ENCODE measurements at places on chromosomes 16 and 17.
A peak's percentile ranks its signal among the peaks of the same experiment; 100 is the strongest.

- no peak for DNase-seq
These were observed 233.1 kb downstream of the CBLN1 start for GRCh38 chr16:49048557-49048956.

DNA sequence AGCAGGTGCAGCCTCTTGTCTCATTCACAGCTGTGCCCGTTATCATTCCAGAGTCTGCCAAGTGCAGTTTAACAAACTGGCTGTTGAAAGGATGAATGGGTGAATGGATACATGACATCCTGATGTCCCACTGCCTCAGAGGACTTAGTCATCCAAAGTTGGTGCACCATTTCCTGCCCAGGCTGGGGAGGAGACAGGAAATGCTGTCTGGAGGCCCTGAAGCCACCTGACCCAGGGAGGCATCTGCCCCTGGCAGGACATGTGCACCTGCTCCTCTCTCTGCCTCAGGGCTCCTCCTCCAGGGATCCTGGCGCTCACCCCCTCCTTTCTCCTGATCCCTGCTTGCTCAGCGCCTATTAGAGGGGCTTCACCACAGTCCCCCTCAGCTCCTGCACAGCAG lies 1.8 kb upstream of the CD300C start:
- DNase-seq: no peak

- DNase-seq: no peak
These were observed 123.8 kb downstream of the DNAH3 start for GRCh38 chr16:21026846-21027245.

DNA sequence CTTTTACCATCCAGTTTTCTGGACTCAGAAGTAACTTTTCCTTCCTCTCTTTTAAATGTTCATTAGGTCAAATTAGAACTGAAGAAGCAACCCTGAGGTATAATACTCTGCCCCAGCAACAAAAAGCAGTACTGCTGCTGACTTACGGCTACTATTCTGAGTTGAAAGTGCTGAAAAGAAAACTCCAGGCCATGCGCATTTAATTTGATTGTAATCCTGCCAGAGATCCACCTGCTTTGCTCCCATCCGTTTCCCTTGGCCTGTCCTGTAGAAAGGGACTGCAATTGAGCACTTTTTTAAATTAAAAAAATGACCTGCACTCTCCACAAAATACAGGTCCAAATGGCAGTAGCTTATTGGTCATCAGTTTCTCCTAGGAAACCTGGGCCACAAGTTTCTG lies 61.6 kb downstream of the PITPNC1 start:
- DNase-seq: no peak

GRCh38 chr17:16361874-16362273 lies 8.6 kb upstream of the CENPV start:
- no peak for DNase-seq

DNA sequence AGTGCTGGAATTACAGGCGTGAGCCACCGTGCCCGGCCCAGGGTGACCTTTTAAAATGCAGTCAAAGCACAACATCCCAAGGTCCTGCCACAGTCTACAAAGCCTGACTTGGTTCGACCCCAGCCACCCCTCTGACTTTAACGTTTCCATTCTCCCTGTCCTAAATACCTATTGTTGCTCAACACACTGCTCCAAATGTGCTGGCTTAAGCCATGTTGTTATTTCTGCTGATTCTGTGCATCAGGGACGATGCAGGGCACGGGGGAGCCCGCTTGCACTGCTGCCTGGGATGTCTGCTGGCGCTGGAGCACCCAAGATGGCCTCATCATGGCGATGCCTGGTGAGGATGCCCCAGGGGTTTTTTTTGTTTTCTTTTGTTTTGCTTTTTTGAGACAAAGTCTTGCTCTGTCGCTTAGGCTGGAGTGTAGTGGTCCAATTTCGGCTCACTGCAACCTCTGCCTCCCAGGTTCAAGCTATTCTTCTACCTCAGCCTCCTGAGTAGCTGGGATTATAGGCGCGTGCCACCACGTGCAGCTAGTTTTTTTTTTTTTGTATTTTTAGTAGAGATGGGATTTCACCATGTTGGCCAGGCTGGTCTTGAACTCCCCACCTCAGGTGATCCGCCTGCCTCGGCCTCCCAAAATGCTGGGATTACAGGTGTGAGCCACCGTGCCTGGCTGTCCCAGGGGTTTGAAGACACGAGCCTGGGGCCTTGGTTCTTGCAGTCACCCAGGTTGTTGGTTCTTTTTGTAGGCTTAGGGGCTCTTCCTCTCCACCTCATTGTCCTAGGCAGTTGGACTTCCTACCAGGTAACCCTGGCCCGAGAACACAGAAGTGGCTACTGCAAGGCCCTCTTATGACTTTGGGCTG lies 22.9 kb downstream of the TMC7 start:
- no peak for DNase-seq

DNA sequence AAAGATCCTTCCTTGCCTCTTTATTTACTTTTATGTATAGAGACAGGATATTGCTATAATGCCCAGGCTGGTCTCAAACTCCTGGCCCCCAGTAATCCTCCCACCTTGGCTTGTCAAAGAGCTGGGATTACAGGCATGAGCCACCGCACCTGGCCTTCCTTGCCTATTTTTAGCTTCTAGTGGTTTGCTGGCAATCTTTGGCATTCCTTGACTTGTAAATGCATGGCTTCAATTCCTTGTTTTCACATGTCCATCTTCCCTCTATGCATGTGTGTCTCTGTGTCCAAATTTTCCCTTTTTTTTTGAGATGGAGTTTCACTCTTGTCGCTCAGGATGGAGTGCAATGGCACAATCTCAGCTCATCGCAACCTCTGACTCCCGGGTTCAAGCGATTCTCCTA lies 22.5 kb downstream of the HEXIM2 start:
- no peak for DNase-seq

- no peak for DNase-seq
These were observed 18.0 kb downstream of the ADCY7 start for GRCh38 chr16:50284131-50284911.

GRCh38 chr17:78798695-78799559 lies 16.9 kb upstream of the CYTH1 start:
- no peak for DNase-seq

DNA sequence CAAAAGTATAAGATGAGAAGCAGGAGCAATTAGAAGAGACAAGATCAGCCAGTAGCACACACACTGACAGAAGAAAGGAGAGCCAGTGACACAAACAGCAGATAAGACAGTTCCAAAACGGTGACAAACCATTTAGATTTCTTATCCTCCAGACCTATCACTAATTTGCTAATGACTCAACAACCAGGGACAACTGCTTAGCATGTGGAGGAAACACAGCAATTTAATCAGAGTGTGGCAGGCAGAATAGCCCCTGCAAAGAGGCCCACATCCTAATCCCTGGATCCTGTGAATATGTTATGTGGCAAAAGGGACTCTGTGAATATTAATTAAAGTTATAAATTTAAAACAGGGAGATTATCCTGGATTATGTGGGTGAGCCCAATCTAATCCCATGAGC lies 81.1 kb downstream of the CACNG1 start:
- no peak for DNase-seq

DNA sequence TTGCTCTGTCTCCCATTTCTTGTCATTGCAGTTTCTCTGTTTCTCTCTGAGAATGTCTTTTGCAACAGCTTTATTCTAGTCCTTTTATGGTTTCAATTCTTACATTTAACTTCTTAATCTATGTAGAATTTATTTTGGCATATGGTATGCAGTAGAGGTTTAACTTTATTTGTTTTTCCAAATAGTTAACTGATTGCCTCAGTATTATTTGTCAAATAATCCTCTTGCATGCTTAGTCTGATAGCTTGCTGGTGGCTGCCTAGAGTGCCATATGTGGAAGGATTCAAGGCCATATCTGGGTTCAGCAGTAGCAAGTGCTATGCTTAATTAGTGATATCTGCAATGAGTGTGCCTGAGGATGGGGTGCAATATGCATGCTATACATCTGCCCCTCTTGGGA lies 6.9 kb downstream of the SNTB2 start:
- DNase-seq: no peak

- DNase-seq: no peak
These were observed 383.4 kb downstream of the CDH11 start for GRCh38 chr16:64738321-64738960.

GRCh38 chr16:52800432-52800831 lies 252.3 kb downstream of the CHD9NB start:
- DNase-seq: no peak

GRCh38 chr17:73706428-73706827 lies 62.2 kb upstream of the SDK2 start:
- DNase-seq: no peak

- DNase-seq: no peak
These were observed 3.2 kb upstream of the KRT10 start for GRCh38 chr17:40825599-40825998.

DNA sequence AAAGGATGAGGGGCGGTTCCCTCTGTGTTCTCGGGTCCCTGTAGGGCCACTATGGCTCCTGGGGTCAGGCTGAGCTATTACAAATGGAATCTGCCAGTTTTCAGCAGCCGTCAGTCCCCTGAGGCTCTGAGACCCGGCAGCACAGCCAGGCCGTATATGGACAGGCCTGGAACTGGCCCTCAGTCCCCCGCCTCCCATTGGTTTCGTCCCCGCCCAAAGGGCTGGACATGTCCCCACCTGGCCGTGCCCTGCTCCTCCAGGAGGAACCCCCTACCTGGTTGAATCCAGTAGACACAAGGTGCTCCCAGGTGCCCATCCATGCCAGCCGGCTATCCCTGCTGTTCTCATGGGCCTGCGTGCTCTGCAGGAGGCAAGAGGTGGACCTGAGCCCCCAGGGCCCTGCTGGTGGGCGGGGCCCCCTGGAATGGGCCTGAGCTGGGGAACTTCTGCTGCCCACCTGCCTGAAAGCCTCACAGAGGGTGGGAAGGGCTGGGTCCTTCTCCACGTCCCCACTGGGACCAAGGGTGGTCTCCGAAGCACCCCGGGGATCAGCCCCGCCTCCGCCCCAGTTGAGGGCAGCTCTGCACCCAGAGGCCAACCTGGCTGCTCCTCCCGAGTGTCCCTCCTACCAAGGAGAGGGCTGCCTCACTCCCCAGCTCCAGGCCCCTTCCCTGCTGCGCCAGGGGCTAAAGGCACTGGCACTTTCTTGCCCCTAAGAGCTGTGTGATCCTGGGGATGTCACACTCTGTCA lies 16.8 kb downstream of the VASN start:
- DNase-seq: no peak

DNA sequence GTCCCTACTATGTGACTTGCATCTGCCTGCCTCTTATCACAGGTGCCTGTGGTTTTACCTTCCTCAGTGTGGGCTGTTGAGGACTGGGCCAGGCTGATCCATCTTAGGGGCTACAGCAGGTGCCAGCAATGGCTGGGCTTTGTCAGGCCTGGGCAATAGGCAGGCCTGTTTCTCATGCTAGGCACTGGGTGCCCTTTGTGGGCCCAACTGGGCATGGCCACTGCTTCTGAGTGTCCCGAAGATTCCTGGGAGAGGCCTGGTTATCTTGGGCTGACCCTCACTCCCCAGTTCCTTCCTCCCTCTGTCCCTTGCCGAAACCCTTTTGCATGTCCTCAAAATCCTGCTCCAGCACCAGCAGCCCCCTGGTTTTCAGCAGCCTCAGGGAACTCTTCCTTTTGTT lies 1024.9 kb downstream of the KCNJ18 start:
- DNase-seq: no peak

DNA sequence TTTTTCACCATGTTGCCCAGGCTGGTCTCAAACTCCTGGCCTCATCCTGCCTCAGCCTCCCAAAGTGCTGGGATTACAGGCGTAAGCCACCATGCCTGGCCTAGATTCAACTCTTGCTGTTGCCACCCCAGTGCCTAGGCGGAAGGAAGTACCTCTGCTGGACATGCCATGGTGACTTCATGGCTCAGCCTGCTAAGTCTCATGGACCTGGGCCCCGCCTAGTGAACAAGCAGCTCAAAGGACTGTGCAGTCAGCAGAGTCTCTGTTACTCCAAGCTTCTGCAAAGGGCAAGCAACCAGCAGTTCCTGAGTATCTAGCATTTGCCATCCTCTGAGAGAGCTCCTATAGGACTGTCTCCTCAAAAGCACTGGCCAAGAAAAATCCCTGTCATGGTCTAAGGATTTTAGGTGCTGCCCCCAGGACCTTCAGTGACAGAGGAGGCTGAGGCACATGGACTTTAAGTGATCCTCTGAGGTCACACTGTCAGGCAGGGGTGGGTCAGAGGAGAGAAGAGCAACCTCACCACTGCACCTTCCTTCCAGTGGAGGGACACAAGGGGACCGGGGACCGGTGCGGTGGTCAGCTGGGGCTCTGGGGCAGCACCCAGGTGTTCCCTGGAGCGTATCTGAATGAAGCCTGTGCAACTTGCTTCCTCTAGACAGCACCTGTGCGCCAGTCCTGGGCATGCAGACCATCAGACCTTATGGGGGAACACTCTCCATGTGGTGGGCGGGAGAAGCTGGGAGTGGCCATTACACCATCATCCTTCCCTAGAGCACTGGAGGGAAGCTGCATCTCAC lies 71.3 kb downstream of the IL21R start:
- DNase-seq: no peak

GRCh38 chr16:68363658-68364521 lies 53.1 kb downstream of the PRMT7 start:
- DNase-seq: no peak

GRCh38 chr16:35631261-35631945 lies 2172.0 kb downstream of the TP53TG3F start:
- DNase-seq: no peak

DNA sequence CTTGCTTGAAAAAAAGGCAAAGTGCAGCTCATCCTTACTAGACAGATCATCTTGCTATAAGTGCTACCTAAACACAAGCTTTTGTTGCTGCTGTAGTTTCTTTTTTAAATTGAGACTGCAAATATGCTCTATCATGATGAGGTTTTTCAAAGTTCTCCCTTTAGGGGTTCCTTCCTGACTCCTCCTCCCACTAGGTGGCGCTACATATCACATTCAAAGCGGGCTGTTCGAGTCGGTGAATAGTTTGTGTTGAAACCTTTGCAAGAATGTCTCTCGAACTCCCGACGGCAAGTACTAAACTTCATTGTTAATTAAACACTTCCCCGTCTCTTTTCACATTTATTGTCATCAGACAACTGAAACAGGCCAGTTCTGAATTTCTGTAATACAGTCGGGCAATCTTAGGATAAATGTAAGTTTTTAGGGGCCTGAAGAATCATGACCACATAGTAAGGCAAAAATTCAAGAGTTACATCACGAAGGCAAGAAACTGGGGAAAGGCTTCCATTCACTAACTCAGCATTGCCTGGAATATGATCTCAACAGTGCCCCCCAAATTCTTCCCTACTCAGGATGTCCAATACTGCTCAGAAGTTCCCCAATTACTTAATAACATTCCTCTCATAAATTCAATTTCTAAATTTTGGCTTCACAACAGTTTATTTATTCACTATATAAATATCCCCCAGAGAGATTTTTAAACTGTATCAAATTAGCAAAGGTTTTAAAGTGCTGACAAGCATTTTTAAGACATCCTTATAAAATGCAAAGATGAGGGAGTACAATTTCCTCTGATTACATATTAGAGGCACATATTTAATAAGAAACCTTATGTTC lies 6.7 kb downstream of the HS3ST3A1 start:
- peak; percentile 74 for DNase-seq

DNA sequence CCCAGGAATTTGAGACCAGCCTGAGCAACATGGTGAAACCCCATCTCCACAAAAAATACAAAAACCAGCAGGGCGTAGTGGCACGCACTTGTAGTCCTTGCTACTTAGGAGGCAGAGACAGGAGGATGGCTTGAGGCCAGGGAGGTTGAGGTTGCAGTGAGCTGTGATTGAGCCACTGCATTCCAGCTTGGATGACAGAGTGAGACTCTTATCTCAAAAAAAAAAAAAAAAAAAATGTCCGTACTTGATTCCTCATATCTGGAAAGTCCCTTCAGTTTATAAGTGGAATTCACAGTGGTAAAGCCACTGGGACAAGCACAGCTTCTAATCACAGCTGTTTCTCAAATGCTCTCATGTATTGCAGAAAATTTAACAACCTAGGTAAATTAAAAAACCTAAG lies 78.6 kb upstream of the CREBBP start:
- no peak for DNase-seq
